ENCODE measurements at places on chromosomes 1 and 21. TPM values are rescaled to one million over a fixed set of nuclear protein-coding genes. Genes with fewer than 3 reads are reported as not detected.

Gene ANGPTL3
- total RNA-seq = not detected

Gene NOS1AP
- total RNA-seq = 6.2 TPM

Gene LRRC3
- 1.8 TPM for total RNA-seq

Gene RAB7B
- 1.4 TPM for total RNA-seq

Gene LMX1A
- total RNA-seq = 0.11 TPM

Gene SPAG17
- total RNA-seq = not detected

Gene COL11A1
- not detected for total RNA-seq

Gene IQCC
- 0.71 TPM for total RNA-seq

Gene CLDN19
- total RNA-seq = not detected

Gene LAMC2
- total RNA-seq = 1.2 TPM

Gene TNNT2
- 8,708 TPM for total RNA-seq

Gene GREM2
- not detected for total RNA-seq

Gene CYP2J2
- 91.7 TPM for total RNA-seq

Gene S100A14
- total RNA-seq = 6.5 TPM

Gene B4GALT2
- 40.3 TPM for total RNA-seq

Gene SON
- 148 TPM for total RNA-seq

Gene SPATA21
- total RNA-seq = not detected

Gene OR2AK2
- total RNA-seq = not detected

Gene PBX1
- 73.2 TPM for total RNA-seq

Gene TMEM82
- total RNA-seq = not detected

Gene CYP4A11
- not detected for total RNA-seq

Gene GATAD2B
- 35.4 TPM for total RNA-seq

Gene ASTN1
- total RNA-seq = 0.33 TPM

Gene SLFNL1
- 0.16 TPM for total RNA-seq

Gene LDLRAD1
- not detected for total RNA-seq

Gene EIF3I
- total RNA-seq = 91.1 TPM

Gene F13B
- not detected for total RNA-seq

Gene AVPR1B
- total RNA-seq = not detected

Measured in left ventricle myocardium inferior (tissue), 1 donor.